Astrocyte of the spinal cord (primary cell): ENCODE measurements at places on chromosomes 1 and 21.

- DNase-seq = no peak
Measured at GRCh38 chr1:81004011-81004410, 796.7 kb upstream of the ADGRL2 start.

GRCh38 chr21:39021478-39021832, 161.8 kb downstream of the PSMG1 start:
- no peak for DNase-seq

DNA sequence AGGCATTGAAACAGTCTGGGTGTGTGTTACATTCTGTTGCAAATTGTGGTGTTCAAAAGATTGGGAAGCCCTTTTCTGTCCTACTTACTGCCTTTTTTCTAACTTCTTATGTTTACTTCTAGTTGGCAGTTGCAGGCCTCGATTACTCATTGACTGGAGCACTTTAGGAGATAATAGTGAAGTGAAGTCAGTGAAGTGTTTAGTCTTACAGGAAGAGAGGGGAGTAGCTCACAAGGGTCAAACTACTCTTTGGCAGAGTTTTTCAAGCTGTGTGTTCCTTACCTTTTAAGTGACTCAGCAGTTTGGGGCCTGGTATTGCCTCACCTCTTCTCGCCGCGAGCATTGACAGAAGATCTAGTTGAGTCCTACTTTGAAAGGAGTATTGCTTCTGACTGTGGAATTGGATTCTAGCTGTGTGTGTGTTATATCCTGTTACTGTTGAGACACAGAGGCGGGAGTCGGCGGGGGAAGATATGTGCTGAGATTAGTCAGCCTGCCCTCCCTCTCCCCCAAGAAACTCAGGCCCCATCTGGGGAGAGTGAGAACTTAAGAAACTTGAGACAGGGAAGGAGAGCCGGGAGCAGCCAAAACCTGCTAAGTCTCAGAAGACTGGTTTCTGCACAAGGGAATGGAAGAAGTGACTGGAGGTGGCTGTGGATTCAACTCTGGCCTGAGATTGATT, 19.3 kb downstream of the AHCYL1 start:
- peak; percentile 98 for DNase-seq

GRCh38 chr21:37208056-37208721, 58.9 kb downstream of the VPS26C start:
- DNase-seq = peak; percentile 16

GRCh38 chr1:57422271-57423134, 1.4 kb downstream of the DAB1 start:
- DNase-seq = peak; percentile 17

- DNase-seq = no peak
Measured at GRCh38 chr1:3461238-3461933, 6.9 kb downstream of the ARHGEF16 start.

DNA sequence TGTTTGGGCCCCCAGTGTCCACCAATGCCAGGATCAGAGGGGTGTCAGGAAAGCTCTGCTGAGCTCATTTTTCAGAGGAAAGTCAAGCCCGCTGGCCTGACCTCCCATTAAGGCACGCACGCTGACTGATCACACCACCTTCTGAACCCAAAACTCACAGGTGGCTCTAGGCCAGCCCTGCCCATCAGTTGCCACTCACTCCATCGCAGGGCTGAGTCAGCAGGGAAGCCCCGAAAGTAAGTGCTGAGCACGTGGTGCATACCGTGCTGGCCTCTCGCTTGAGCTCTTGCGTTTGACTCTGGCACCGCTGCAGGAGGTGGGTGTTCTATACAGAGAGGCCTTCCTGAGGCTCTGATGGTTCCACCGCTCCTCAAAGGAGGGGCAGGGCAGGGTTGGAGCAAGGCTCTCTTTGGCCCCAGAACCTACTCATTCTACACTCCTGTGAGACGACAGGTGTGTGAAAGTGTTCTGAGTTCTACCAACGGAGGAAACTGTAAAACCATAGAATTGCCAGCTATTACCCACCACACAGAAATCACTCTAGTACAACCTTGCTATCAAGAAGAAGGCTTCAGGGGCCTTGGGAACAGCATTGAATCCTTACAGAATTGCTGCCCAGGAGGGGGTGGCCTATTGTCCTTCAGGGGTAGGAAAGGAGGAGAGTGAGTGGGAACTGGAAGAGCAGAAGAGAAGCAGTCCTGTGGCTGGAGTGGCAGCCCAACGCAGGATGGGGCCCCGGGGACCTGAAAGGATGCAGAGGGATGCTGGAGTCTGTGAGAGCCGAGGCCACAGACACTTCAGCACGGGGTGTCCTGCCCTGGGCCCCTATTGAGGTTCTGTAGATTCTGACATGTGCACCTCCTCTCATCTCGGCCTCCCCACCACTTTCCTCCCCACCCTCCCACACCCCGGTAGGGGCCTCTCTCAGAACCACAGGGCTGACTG, 214.7 kb upstream of the EDN2 start:
- no peak for DNase-seq

- DNase-seq = no peak
Measured at GRCh38 chr1:57536749-57537423, 113.0 kb upstream of the DAB1 start.

GRCh38 chr1:170538687-170539086, 6.7 kb downstream of the GORAB start:
- DNase-seq = no peak

- DNase-seq = no peak
Measured at GRCh38 chr21:45283035-45283610, 4.6 kb downstream of the POFUT2 start.

DNA sequence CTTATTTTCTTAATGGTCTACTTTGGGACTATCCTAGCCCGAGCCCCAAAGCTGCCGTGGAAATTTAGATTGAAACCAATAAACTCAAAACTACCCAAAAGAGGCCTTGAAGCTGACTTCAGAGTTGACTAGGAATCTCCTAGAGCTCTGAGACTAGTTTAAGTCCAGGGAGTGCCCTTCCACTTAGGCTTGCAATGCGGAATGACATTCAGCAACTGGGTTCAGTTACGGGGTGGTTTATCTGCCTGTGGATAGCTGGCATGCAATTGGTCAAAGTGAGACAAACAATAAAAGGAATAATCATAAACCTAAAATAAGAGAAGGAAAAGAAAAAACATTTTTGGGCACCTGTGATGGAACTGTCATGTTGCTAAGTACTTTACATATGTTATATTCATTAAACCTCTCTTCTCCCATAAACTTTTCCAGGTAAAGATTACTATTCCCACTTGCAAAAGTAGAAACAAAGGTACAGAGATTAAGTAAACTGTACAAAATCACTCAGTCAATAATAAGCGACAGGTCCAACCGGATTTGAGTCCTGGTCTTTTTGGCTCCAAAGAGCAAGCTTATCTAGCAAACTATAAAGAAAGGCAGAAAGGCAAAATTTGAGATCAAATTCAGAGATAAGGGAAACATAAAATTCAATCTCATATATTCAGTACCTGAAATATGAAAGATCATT, 56.5 kb downstream of the GPATCH2 start:
- no peak for DNase-seq

DNA sequence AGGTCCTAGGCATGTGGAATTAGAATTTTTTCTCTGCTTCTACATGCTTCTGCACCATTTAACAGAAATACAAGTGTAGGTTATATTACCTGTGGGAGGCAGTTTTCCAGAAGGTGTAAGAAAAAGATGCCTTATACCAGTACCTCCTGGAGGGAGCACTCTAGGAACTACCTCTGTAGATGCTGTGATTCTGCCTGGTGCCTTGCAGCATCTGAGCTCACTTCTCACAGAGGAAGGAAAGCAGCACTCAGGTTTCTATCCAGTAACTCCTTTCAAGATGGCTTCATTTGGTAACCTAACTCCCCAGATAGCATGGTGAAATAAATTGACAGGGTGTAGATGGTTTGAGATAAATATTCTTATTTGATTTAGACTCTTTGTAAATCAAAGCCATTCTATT, 50.3 kb downstream of the GIPC2 start:
- no peak for DNase-seq

- DNase-seq = no peak
Measured at GRCh38 chr1:94634977-94635416, 93.4 kb upstream of the F3 start.

GRCh38 chr1:88802404-88802803, 89.0 kb downstream of the GTF2B start:
- DNase-seq = no peak

DNA sequence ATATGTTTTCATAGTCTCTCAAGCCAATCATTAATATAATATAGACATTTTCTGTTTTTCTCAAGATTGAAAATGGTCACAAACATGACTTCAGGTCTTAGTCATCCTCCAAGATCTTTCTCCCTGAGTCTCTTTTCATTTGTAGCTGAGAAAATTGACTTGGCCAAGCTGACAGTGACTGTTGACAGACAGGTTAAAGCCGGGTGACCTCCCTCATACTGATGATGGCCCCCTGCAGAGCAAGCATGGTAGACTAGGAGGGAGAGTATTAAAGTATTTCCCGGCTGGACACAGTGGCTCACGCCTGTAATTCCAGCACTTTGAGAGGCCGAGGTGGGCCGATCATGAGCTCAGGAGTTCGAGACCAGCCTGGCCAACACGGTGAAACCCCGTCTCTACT, 6.8 kb upstream of the KIAA1614 start:
- DNase-seq = no peak

DNA sequence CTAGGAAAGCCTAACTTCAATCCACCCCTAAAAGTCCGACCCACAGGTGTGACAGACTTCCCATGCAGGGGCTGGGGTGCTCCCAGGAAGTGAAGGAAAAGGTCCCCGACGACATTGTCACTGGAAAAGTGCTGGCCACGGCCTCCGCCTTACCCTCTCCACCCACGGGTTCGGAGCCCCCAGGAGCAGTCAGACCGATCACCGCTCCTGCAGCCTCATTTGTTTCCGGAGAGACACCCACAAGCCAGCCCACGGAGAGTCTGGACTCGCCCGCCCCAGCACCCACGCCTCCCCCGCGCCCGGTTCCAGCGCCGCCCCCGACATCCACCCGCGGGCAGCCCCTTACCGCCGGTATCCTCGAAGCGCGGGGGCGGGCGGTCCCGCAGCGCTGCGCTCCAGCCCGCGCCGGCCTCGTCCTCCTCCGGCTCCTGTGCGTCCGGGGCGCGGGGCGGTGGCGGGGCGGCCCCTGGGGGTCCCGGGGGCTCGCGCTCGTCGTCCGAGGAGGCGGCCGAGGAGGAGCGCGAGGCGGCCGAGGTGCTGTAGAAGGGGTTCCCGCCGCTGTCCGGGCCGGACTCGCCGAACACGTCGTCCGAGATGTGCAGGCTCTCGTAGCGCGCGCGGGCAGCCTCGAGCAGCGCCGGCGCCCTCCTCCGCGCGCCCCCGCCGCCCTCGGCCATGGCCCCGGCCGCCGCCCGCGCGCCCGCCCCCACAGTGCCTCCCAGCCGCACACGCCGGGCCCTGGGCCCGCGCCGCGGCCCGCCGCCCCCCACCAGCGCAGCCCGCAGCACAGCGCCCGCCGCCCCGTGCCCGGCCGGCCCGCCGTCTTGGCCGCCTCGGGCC, 660 bp downstream of the PGBD5 start:
- no peak for DNase-seq

- no peak for DNase-seq
Measured at GRCh38 chr1:25699500-25700143, 83.0 kb downstream of the MAN1C1 start.

DNA sequence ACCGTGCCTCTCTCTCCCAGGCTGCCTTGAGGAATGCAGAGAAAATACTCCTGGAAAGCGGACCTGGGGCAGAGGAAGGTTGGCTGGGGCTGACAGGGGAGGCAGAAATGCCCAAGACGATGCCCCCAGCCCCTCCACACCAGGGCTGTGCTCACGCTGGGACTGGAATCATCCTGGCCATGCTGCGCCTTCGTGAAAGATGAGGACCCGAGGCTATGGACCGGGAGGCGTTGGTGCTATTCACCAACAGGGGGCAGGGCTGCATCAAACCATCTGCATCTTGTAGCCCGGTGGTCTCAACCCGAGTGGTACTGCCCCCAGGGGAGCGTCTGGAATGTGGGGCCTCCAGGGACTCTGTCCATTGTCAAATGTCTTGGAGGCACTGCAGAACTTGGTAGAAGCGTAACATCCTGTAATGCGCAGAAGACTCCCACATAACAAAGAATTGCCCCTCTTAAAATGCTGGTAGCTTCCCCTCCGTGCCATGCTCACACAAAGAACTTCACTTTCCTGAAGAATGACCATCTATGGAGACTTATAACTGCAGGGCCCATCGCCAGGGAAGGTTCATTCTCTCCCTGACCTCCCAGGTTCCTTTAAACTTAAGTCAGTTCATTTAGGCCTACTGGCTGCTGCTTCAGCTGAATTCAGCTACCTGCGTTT, 251.2 kb downstream of the RRAGC start:
- no peak for DNase-seq

DNA sequence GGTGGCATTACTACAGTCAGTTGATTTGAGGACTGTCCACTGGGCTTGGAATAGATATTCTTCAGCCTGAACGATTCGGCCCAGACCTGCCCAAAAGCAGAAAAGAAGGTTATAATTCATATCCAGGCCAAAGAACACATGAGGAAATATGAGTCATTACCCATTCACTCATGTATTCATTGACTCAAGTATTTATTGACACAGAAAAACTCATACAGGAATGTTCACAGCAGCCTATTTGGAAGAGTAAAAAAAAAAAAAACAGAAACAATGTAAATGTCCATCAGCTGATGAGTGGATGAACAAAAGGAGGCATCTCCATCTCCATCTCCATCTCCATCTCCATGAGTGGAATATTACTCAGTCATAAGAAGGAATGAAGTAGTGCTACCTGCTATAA, 15.9 kb downstream of the ZMYND12 start:
- peak; percentile 66 for DNase-seq

GRCh38 chr1:221462345-221462744, 279.5 kb downstream of the DUSP10 start:
- no peak for DNase-seq

- peak; percentile 18 for DNase-seq
Measured at GRCh38 chr1:84298684-84299535, 2.6 kb upstream of the SAMD13 start.

GRCh38 chr1:57795886-57796285, 372.0 kb upstream of the DAB1 start:
- DNase-seq = no peak

GRCh38 chr21:46219591-46220239, 8.9 kb downstream of the LSS start:
- DNase-seq = no peak

- DNase-seq = peak; percentile 60
Measured at GRCh38 chr1:209150114-209150513, 433.4 kb upstream of the CAMK1G start.

GRCh38 chr1:236407059-236407458, 13.0 kb downstream of the EDARADD start:
- no peak for DNase-seq

DNA sequence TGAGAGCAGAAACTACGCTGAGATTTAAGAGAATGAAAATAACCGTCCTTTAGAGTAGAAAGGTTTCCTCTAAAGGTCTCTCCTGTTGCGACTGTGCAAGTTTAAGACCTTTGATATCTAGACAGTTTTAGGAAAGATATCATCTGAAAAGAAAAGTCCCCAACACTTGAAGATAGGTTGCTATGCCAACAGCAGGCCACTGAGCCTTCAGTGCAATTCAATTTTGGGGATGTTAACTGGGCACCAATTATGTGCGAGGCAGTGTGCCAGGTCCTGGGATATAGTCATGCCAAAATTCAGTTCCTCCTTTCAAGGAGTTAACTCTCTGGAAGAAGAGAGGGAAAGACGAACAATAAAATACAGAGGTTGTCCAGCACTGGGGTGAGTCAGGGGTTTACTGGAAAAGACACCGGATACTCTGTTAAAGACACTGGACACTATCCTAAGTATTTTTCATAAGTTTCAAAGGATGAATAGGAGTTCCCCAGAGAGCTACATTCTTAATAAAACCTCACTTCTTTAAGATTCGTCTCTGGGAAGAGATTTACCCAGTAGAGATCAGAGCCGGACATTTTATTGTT, 25.5 kb upstream of the ZNF281 start:
- peak; percentile 13 for DNase-seq
